Activated CD4-positive, alpha-beta T cell treated with anti-CD3 and anti-CD28 coated beads, Interleukin-2, amount 50 U/mL, for 4 hours (primary cell): ENCODE measurements at places on chromosomes 3 and 15.

- DNase-seq: no peak
These were observed 48.1 kb upstream of the THUMPD3 start for GRCh38 chr3:9314796-9315195.

GRCh38 chr3:110984456-110985250, 87.0 kb upstream of the NECTIN3 start:
- no peak for DNase-seq

DNA sequence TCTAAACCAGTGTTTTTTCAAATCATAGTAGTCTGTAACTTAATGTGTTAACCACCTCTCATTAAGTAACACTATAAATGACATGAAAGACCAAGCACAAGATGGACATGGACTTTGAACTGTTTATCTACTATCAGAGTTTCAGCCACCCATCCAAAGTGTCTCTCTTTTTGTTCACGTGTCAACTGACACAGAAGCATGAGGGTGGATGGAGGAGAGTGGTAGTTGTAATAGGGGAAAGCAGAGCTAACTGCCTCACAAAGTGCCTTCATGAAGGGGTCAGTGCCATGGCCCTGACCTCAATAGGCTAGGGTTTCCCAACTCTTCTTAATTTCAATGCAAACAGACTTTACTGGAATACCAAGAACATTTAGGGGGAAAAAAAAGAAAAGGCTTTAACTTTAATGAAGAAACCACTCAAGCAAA, 32.1 kb upstream of the TRPM7 start:
- DNase-seq: no peak

DNA sequence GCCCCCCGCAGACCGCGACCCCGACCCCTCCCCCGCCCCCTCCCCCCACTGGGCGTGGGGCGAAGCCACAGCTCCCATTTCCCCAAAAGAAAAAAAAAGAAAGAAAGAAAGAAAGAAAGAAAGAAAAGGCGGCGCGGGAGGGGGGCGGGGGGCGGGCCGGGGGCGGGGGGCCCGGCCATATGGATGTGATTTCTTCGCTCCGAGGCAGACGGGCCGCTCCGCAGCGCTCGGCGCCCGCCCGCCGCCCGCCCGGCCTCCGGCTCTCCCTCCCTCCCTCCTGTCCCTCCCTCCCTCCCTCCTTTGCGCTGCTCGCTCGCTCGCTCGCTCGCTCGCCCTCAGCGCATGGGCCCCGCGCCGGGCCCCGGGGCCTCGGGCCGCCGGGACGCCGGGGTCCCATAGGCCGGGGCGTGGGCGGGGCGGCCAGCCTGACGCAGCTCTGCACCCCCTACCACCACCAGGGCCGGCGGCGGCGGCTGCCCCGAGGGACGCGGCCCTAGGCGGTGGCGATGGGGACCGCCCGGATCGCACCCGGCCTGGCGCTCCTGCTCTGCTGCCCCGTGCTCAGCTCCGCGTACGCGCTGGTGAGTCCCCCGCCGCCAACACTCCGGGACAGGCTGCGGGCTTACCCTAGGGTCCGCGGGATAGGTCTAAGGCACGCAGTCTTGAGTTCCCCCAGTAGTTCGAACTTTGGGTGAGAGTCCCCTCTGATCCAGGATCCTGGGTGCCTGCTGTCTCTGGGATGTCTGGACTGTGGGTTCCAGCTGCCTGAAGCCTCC, 5.7 kb downstream of the PTH1R start:
- no peak for DNase-seq

GRCh38 chr3:192481638-192482037, 245.7 kb downstream of the FGF12 start:
- DNase-seq: no peak

- no peak for DNase-seq
These were observed 42.5 kb upstream of the RFX7 start for GRCh38 chr15:56286213-56286612.

DNA sequence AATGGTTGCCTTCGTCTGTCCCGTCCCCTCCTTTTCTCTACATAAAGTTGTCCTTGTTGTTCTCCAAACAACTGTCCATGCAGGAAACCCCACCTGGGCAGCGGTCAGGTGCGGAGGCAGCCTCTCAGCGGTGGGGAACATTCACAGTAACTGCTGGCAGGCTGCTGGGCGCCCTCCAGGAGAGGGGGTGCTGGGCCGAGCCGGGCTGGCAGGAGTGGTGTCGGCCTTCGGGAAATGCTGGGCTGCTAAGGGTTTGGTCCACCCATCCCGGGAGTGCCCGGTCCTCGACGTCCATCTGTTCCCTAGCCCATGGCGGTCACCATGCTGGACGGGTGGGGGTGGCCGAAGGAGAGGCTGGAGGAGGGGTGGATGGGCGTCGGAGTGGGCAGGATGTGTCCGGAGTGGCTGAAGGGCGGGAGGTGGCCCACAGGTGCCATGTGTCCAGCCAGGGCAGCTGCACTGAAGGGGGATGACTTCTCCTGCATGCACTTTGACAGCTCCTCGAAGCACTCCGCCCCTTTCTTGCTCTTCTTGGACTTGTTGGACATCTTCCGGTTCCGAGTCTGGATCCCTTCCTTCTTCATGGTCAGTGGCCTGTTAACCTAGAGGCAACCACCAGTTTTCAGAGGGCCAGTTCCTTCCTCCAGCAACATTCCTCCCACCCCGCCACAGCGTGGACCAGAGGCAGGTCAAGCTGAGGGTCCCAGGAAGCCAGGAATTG, 12.1 kb downstream of the GATA2 start:
- no peak for DNase-seq

GRCh38 chr15:73787621-73788020, 34.5 kb upstream of the INSYN1 start:
- no peak for DNase-seq

GRCh38 chr3:50390508-50391224, 31.3 kb upstream of the TMEM115 start:
- no peak for DNase-seq
